Activated CD4-positive, alpha-beta T cell treated with anti-CD3 and anti-CD28 coated beads for 48 hours (primary cell): ENCODE measurements at places on chromosomes 11 and 22.

DNA sequence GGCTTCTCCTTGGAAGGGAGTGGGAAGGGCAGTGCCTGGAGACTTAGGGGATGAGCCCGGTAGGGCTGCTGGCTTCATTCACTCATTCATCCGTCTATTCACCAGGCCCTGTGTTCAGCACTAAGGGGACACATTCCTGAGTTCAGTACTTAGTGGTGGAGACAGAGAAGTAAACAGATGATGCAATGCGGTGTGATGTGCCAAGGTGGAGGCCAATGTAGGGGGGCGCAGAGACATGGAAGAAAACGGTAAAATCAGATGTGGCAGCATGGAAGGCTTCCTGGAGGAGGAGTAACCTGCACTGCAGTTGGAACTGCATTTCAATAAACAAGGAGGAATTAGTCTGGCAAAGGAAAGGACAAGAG is 21.3 kb downstream of the GRIK4 start:
- DNase-seq, result no peak

DNA sequence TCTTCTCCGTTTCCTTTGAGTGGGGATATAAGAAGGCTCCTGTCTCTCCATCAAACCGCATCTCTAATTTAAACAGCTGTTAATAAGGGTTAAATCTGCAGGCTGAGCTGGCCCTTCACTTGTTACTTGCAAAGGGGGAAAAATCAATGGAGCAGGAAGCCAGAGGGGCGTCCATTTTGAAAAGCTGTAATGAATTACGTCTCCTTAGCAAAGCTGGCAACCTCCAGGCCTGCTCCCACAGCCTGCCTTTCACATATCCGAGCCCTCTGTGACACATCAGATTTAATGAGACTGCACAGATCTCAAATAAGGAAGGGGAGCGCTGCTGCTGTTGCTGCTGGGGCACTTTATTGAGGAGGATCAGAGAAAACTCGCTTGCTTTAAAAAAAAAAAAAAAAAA is 320.8 kb downstream of the BLID start:
- no peak for DNase-seq

DNA sequence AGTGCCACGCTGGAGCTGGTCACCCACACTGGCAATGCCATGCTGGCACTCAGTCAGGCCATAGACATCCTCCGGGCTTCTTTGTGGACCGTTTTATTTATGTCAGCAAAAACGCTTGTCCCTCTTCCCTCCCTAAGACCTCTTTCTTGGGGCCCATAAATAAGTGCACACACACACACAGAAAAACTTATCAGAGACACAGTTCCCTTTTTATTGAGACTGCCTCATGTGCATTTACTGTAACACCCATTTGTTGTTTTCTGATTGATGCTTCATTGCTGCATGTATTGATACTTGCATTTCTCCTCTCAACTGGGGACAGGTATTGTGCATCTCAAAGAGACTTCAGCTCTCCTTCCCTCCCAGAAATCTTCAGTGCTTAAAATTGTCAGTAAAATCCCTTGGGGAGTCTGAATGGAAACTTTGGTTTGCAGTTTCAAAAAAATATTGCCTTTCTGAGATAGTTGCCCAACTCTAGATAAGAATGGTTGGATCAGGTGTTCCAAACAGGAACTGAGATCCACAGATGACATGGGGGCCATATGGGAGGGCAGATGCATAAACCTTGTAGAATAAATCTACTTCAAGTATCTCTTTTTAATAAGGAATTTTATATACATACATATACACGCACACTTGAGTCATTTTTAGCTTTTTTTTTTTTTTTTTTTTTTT is 50.9 kb downstream of the PPP2R1B start:
- no peak for DNase-seq

DNA sequence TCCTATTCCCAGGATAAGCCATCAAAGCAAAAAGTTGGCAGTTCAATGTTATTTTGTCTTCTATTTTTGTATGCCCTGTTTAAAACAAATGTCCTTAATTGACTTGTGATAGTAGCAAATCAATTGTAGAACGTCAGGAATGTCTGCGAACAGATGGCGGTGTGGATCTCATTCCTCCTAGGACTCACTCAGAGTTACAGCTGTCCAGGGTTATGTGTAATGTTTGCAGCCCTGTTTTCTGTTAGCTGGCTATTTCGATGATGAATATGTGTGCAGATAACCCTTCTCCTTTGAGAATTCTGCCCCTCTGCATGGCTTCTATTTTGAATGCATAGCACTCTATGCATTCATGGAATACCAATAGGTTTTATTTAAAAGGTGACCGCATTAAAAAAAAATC is 1248.0 kb upstream of the CNTN5 start:
- DNase-seq, result no peak

DNA sequence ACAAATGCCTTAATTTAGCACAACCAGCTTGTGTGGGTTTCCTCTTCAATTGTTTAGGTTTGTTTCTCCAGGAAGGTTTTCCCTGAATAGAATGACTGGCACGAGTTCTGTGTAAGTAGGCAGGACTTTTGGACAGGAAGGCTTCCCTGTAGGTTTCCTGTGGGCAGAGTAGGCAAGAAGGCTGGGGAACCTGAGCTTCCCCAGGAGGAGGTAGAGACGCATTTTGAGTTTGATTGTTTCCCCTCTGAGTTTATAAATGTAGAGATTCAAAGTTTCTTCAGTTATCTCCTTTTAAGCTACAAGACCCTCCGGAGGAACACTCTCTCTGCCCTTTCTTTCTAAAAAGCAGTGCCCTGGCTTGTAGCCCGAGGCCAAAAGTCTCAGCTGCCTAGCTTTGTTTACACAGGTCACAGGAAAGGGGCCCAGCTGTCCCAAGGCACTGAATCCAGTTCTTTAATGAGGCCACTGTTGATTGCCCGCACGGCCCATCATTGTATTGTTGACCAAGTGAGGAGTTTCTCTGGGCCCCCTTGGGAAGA is 66.6 kb upstream of the RDX start:
- no peak for DNase-seq

DNA sequence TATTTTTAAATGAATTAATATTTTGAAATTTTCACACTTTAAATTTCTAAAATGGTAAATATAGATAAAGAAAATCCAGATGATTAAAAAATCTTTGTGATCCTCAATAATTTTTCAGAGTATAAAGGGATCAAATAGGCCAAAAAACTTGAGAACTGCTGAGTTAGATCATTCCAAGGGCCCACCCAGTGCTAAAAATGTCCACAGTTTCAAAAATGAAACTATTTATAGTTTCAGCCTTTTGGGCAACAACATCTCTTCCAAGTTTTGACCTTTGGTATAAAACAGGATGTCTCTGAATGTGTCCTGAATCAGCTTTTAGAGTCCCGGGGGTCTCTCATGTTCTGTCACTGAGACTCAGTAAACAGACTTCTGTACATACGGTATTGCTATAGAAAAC is 20.9 kb upstream of the BAIAP2L2 start:
- no peak for DNase-seq

DNA sequence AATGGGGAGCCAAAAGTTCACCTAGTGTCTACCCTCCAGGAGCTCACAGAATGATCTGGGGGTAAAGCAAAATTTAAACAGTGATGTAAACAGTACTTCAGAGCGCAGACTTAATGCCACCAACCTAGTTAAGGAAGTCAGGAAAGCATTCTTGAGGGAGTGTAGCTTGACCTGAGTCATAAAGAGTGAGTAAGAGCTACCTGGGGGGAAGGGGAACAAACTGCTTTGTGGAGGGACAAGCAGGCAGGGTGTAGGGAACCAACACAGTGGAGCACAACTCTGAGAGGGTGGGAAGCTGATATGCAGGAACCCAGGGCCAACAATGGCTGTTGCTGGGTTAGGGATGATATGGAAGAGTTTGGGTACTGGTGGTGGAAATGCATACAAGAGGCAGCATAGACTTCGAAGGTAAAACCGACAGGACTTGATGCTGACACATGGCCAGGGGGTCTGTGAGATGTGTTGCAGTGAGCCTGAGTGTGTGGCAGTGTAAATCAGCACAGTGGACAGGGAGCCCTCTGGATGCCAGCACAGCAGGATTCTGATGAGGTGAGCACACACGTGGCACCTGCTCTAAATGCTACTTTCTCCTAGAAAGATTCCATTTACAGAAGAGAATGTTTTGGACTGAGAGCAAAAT is 58.3 kb upstream of the CYP2D6 start:
- DNase-seq, result no peak

DNA sequence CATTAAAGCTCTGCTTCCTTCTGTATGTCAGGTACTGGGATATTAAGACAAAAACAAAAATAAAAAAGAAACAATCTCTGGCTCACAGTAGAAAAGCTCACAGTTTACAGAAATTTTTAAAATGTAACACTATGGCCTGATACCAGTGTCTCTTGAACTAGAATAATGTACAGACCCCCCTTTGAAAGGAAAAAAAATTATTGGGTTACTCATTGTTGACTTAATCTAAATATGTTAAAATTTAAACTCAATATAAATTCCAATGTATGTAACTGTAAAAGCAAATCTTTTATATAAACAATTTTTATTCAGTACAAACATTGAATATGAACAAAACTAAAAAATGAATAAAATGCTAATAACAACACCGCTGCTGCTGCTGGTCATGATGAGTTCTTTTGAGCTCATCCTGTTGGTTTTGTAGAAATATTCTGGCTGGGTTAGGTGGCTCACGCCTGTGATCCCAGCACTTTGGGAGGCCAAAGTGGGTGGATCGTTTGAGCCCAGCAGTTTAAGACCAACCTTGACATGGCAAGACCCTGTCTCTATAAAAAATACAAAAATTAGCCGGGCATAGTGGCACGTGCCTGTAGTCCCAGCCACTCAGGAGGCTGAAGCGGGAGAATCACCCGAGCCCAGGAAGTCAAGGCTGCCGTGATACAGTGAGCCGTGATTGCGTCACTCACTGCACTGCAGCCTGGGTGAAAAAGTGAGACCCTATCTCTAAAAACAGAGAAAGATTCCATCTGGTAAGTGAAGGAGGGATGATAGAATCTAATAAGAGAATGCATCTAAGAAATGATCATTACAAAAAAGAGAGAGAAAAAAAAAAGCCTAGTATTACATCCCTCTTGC is 11.8 kb upstream of the KCNE3 start:
- DNase-seq, result no peak

DNA sequence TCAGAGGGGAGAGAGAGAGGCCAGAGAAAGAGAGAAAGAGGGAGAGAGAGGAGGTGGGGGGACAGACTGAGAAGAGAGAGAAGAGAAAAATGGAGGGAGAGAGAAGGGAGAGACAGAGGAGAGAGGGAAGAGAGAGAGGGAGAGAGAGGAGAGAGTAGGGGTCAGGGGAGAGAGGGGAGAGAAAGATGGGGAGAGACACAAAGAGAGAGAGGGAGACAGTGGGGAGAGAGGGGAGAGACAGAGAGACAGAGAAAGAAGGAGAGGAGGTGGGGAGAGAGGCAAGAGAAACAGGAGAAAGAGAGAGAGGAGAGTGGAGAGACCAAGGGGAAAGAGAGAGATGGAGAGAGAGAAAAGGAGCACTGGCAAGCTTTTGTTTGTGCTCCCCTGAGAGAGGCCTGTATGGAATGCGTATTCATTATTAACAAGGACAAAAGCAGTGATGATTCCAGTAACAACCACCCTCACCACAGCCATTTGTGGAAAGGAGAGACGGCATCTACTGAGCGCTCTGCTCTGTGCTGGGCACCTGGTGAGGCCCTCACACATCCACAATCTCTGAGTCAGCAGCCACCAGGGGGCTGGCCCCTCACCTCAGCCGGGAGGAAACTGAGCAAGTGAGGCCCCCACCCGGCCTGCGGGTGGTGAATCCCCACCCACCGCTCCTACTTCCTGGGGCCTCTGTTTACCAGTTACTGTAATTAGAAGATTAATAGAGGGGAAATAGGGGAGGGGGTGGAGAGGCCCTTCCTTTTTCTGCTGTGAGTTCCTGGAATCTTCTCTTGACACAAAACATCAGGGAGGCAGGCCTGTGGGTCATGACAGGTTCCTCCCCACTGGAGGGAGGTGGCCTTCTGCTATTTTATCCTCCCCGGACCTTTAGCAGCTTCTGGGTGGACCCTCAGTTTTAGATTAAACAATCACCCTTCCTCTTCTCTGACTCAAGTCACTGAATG is 14.6 kb upstream of the MIAT start:
- peak; percentile 86 for DNase-seq

DNA sequence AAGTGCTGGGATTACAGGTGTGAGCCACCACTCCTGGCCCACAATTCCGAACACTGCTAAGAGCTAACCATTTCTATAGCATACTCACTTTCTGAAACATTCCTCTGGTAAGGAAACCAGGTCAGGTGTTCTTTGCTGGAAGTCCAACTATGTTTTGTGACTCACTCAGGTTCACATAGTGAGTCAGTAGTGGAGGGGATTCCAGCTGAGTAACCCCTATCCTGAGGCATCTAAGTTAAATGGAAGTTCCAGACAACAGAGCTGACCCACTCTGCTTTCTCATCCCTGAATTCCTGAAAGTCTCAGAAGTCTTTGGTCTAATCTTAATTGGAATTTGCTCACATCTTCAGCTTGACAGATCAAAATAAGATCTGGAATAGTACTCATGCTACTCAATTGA is 3.0 kb upstream of the CHRNA10 start:
- no peak for DNase-seq

- DNase-seq, result no peak
Measured at GRCh38 chr11:123628936-123629683, 25.3 kb downstream of the SCN3B start.

DNA sequence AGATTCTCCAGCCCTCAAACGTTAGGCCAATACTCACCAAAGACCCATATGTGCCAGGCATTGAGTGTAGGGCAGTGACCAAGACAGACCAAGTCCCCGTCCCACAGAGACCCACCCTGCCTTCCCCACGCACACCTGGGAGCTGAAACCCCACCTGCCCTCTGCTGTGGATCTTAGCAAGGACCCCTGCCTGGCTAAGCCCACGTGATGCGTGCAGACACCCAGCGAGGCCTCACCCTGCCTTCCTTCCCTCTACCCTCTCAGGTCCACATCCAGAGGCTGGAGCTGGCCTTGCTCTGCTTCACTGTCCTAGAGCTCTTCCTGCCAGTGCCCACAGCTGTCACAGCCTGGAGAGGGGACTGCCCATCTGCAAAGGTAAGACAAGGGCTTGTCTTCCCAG is 10.2 kb downstream of the MS4A10 start:
- DNase-seq, result no peak

GRCh38 chr11:34292111-34292510 is 65.7 kb downstream of the ABTB2 start:
- DNase-seq, result no peak

DNA sequence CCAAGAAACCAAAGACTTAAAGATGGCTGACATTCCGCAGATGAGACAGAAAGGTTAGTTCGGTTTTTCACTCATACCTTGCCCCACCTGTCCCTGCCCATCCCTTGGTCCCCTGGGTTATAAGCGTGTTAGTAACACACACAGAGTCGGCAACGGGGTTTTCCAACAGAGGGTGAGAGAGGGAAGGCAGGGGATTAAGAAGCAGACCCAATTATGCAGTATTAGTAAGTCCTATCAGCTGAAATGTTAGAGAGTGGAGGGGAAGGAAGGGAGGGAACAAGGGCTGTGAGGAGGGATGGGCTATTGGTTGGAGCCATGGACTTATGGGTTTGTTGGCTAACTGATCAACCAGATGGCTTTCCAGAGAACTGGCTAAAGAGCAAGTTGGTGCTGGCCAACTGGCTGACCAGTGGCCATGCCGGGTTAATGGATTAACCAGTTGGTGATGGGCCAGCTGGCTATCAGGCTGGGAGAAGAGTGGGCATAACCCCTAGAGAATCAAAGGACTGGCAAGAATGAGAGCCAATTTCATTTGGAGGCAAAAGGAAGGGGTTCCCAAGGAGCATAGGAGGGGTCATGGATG is 45.5 kb downstream of the NRXN2 start:
- no peak for DNase-seq
